ENCODE measurements at places on chromosomes 5 and 9.

- DNase-seq = no peak
Observed at GRCh38 chr5:137086342-137086741, 412.8 kb downstream of the SPOCK1 start.

- DNase-seq = no peak
Observed at GRCh38 chr5:14231156-14231555, 88.0 kb downstream of the TRIO start.

- no peak for DNase-seq
Observed at GRCh38 chr5:35073160-35073559, 25.4 kb upstream of the AGXT2 start.

DNA sequence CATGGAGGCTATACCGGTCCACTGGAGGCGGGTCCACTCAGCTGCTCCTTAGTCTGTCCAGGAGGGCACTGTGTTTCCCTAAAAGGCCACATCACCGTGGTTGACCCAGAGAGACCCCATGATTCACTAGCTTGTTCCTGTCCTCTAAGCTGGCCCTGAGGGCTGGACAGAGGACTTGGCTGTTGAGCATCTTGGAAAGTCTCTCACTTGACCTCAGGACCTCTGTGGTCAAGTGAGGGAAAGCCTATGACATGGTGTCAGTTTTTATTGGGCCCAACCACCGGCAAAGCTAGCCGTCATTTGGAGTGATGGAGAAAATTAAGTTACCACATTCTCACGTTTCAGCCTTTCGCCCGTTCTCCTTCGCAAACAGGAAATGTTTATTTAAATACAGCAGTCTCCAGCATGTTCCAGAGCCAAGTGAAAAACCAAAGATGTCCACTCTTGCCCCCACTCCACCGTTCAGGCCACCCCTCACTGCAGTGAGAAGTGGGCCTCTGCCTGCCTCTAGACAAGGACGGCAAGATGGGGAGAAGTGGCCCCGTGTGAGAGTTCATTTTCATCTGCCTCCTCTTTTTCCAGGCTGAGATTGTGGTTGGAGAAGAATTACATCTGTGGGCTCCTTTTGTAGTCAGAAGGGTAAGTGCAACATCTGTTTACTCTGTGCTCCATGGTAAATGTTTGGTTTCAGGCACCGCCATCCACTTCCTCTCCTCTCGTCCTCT lies 4.4 kb downstream of the SLIT3 start:
- no peak for DNase-seq

DNA sequence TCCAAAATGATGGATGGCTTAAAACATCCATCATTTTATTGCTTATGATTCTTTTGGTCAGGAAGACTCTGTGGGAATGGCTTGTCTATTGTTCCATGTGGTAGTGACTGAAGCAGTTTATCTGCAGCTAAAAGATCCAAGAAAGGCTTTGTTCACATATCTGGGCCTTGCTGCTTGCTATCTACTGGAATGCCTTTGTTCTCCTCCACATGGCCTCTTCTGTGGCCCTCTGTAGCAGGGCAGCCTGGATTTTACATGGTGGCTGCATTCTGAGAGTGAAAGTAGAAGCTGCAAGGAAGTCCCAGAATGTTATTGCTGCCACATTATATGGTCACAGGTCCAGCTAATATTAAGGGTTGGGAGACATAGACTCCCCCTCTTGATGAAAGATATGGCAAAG lies 35.1 kb downstream of the DMXL1 start:
- DNase-seq = no peak

DNA sequence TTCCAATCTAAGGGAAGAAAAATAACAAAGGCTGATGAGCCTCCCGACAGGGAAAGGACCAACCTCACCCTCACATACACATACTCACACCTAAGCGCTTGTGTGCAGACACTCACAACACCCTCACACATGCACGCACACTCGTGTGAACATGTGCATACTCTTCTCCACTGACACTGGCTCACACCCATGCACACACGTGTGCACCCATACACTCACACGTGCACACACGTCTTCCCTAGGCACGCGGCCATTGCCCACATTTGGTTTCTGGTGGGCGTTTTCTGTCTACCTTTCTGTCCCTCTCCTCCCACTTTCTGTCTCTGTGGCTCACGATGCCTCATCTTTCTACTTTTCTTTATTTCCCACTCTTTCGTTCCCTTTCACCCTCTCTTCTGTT lies 169.7 kb upstream of the MVB12B start:
- DNase-seq = no peak

- no peak for DNase-seq
Observed at GRCh38 chr5:148729182-148729581, 74.9 kb upstream of the HTR4 start.

DNA sequence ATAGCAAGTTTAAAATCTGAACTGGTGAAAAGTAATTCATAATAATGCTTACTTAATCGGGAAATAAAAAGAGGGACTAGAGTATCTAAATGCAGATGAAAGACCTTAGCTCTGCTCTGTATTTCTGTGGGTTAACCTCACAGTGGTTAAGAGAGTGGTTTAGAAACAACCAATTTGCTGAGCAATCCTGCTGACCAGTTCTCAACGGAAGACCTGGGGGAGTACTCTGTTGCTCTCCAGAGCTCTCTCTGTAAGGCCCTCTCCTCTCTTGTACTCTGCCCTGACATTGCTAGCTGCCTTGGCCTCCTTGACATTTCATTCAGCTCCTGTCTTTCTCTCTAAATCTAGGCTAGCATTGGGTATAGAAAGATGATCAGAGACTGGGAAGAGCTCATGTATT lies 1186.6 kb upstream of the SEMA6A start:
- no peak for DNase-seq

DNA sequence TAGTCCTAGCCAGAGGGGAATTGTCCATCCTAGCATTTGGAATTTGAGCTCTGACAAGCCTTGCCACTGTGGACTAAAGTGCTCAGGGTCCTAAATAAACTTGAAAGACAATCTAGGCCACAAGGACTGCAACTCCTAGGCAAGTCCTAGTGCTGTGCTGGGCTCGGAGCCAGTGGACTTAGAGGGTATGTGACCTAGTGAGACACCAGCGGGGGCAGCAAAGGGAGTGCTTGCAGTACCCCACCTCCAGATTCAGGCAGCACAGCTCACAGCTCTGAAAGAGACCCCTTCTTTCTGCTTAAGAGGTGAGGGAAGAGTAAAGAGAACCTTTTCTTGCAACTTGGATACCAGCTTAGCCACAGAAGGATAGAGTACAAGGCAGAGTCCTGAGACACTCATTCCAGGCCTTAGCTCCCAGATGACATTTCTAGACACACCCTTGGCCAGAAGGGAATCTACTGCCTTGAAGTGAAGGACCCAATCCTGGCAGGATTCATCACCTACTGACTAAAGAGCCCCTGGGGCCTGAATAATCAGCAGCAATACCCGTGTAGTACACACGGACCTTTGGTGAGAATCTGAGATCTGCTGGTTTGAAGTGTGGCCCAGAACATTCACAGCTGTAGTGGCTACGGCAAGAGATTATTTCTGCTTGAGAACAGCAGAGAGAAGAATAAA lies 164.6 kb downstream of the CCDC171 start:
- DNase-seq = no peak

- no peak for DNase-seq
Observed at GRCh38 chr5:34609951-34610441, 46.1 kb upstream of the RAI14 start.

- no peak for DNase-seq
Observed at GRCh38 chr9:3698076-3698475, 172.3 kb upstream of the RFX3 start.

- peak; percentile 35 for DNase-seq
Observed at GRCh38 chr9:15306757-15307522, at the start of gene TTC39B. Gene TTC39B (minus strand): TSS chr9:15307216. CDS start chr9:15307125, 91 bp downstream.

Data from 8988T (cell line).